Stimulated activated CD4-positive, alpha-beta T cell treated with anti-CD3 and anti-CD28 coated beads, Interleukin-15, amount 100 ng/mL, for 1 hour (primary cell): ENCODE measurements at places on chromosomes 5 and 9.

GRCh38 chr5:39040875-39041274 lies 33.3 kb downstream of the RICTOR start:
- no peak for DNase-seq

DNA sequence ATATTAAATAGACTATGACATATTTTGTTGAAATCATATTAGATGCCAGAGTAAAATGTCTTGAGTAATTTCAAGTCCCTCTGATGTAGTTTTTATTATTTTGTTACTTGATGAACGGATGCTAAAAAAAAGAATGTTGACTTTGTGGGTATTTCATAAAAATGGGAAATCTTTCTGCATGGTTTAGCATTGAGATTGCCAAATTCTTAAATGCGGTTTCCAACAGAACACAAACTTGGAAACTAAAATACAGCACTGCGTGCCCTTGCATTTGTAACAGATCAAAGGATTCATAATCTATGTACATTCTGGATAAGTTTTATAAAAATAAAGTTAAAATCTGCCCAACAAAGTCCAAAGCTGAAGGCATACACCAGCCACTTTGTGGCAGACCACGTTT lies 425.5 kb upstream of the DAB2 start:
- DNase-seq, result no peak

DNA sequence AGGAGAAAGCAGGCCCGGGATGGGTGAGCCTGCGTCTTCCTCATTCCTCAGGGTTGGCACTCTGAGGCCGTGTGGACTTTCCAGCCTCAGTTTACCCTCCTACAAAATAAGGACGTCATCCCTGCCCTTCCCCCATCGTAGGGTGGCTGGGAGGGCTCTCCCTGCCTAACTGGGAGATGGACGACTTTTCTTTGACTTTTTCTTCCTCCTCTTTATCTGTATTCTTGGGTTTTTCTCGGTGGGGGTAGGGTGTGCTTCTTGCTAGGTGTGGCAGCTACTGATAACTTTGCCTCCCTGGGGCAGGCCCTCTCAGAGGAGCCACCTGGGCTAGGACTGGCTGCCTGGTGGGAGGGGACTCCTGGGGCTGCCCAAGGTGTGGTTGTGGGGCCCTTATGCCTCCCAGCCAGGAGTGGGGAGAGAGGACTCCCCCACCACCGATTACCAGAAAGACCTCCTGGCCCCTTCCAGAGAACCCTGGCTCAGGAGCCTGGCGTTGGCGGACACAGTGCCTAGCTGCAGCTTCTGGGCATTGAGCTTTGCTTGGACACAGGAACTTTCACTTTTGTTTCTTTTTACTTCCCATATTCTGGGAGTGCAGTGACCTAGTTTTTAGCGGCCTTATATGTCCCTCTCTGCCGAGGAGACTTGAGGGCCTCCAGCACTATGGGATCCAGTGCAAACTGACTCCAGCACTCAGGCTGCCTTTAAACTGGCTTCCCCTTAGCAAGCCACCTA lies 6.1 kb downstream of the GLIPR2 start:
- no peak for DNase-seq

DNA sequence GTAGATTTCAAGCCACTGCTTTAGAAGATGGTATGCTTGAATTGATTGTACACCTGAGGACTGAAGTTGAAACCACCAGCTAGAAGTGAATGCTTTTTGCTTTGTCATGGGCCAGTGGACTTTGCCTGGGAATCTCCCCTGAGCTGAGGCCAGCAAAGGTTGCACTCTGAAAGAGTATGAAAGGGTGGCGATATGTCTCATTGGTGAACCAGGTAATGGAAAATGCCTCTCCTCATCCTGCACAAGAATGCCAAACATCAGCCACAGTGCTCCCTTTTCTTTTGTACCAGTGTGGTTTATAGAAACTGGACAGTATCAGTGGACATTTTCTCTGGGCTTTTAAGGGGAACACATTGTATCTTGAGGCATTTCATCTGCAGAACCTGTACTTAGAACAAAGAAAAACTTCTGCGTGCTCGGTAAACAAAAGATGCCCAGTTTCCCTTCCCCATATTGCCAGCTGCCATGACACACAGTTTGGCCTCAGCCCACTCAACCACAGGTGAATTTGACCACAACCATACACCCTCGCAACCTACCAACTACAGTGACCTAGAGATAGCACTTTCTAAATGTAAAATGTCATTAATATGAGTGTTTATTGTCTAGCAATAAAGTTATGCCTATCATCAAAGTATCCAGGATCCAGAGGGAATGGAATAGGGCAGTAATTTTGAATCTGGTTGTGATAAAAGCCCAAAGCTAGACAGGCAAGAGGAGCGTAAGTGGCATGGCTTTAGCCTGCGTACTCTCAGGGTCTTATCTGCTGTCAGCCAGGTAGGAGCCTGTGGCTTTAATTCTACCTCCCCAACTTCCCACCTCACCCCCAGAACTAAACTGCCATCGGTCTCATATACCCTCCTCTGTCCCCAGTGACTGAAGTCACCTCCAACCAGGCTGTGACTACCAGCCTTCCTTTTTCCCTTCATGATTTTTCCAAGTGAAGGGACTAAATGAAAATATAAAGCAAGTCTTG lies 79.5 kb upstream of the LHFPL2 start:
- DNase-seq, result no peak

DNA sequence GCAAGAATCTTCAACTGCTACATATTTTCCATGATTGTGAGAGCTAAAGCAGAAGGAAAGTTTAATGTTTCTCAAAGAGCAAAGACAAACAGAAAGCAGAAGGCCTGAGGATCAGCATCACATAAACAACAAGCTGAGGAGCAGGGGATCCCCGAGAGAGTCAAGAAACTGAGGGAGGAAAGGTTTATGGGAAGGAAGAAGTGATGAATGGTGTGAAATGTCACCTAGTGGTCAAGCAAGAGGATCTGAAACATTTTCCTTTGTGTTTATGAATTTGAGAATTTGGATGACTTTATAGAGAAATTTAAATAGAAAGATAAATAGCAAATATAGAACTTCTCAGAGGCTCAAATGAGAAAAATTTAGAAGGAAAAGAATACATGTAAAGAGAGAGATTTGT lies 481.9 kb downstream of the CHSY3 start:
- no peak for DNase-seq

GRCh38 chr5:107383414-107383813 lies 287.3 kb downstream of the EFNA5 start:
- no peak for DNase-seq

DNA sequence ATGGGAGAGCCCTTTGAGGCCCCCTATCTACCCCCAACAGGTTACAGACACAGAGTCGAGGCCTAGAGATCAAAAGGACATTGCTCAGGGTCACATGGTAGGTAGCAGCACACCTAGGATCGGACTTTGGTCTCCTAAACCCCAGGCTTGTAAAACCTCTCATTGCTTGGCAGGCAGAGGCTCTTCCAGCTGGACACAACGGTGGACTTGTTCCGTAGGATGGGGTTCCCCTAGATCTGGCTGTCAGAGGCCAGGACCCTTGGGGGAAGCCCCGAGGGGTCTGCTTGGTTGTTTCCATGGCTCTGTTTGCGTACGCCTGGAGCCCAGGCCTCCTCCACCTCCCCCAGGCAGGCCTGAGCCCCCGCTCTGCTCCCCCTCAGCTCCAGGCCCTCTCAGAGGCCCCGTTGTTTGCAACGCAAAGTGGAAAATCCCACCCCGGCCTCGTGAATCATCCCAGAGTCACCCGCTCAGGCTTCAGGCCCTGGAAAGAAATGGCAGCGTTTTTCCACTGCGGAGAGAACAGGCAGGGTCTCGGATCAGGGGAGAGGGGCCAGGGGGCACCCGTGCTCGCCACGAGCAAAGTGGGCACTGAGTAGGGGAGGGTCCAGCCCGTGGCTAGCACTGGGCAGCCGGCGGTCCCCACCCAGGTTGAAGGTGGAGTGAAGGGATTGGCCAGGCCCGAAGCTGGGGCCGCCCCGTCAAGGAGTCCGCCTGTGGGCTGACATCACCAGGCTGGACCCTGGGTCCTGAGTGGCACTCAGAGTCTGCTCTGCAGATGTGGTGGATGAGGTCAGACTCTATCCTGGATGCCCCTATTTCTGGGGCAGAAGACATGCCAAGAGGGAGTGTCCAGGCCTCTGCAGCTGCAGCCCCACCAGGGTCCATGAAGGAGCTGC lies 19.8 kb downstream of the COL27A1 start:
- DNase-seq, result no peak

GRCh38 chr5:175717837-175718236 lies 60.0 kb downstream of the HRH2 start:
- DNase-seq, result no peak

DNA sequence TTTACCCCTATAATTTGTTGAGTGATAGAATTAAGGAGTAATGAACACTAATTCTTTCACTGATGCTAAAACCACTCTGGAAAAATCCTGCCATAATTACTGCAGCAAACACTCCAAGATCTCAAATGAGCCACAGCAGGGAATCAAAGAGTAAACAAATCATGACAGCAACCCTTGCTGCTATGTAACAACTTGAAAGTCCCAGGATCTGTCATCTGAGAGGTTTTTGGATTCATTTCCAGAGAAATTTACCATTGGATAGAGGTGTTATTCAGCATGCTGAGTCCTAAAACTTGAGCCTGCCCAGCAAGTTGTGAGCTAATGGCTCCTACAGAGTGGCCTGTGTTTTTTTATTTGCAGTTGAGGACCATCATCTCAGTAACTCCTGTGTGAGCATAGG lies 59.2 kb downstream of the PRLR start:
- no peak for DNase-seq

GRCh38 chr9:106438928-106439327 lies 424.0 kb upstream of the ZNF462 start:
- no peak for DNase-seq

GRCh38 chr5:25944786-25945185 lies 1093.6 kb downstream of the CDH9 start:
- DNase-seq, result no peak

DNA sequence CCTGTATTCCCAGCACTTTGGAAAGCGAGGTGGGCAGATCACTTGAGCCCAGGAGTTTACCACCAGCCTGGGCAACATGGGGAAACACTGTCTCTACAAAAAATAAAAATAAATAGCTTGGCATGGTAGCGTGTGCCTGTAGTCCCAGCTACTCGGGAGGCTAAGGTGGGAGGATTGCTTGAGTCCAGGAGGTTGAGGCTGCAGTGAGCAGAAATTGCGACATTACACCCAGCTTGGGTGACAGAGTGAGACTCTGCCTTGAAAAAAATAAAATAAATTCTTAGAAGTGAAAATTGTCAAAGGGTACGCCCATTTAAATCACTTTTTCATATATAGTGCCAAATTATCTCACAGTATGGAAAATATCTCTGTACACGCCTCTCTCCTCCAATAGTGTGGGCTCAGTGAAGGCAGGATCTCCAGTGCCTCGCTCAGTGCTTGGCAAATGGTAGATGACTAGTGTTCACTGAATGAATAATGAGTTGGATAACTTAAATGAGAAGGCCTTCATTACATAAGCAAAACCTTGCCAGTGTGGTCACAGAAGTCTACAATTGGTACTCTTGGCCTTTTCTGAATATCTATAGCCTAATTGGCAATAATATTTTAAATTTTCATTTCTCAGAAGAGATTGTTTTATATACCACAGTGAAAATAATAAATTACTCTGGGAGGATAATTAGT lies 9.4 kb upstream of the CCL28 start:
- DNase-seq, result no peak

GRCh38 chr5:150122158-150122510 lies 33.5 kb downstream of the PDGFRB start:
- no peak for DNase-seq
